ENCODE measurements at places on chromosomes 5 and 9.

DNA sequence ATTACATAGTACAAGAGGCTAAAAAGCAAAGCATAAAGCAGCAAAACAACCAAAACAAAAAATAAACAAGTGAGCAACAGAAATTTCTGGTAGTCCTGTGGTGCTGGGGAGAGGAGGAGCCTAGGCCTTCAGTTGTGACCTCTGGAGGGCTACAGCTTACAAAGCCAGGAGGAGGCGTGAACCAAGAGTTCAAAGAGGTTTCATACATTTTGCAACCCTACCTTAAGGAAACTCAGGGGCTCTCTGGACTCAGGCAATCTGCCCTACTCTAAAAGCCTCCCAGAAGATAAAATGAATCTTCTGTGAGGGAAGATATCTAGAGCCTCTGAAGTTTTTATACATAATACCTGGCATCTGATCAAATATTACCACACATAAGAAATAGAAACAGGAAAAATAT is 187.4 kb downstream of the AGTPBP1 start:
- no peak for DNase-seq

DNA sequence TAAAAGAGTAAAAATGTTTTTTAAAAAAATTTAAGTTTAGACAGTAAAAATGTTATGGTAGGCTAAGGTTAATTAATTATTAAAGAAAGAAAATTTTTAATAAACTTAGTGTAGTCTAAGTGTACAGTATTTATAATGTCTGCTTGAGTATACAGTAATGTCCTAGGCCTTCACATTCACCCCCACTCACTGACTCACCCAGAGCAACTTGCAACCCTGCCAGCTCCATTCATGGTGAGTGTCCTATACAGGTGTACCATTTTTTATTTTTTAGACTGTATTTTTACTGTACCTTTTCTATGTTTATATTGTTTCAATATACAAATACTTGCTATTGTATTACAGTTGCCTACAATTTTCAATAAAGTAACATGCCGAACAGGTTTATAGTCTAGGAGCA is 234.1 kb downstream of the AUH start:
- no peak for DNase-seq

- no peak for DNase-seq
These were observed 2.8 kb downstream of the TICAM2 start for GRCh38 chr5:115599502-115599901.

- peak; percentile 89 for DNase-seq
These were observed at the start of gene CKMT2 for GRCh38 chr5:81233080-81233634. TSS of gene CKMT2 (plus strand) at chr5:81233322. CDS start at chr5:81251133, 17,811 bp downstream.

DNA sequence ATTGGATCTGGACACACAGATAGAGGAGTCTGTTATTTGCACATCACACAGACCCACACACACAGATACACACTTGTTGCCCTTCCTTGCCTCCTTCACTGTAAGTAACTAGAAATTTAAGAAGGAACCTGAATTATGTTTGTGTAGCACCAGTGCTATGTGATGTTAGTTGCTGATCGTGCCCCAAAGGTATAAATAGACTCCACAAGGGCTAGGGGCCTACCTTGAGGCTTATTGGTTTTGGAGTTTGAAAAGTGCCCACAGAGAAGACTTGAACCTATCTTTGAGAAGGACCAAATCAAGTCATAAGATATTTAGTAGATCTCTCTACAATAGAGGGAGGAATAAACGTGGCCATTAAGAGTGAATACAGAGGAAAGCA is 8.8 kb upstream of the TGFBI start:
- no peak for DNase-seq

GRCh38 chr5:141864371-141865370 is 13.5 kb downstream of the PCDH1 start:
- DNase-seq, result no peak

- no peak for DNase-seq
These were observed 54.4 kb upstream of the FABP6 start for GRCh38 chr5:160174780-160175437.

DNA sequence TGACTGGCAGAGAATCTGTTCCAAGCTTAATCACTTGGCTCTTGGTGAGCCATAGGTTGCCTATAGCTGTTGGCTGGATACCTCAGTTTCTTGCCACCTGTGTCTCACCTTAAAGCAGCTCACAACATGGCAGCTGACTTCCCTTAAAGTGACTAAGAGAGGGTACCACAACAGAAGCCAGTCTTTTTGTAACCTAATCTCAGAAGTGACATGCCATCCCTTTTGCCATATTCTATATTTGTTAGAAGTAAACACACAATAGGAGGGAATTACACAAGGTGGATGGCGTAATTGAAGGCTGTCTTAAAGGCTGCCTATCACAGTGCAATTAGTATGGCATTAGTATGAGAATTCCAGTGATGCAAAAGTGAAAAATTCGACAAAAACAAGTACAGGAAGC is 28.1 kb downstream of the NIPBL start:
- no peak for DNase-seq

DNA sequence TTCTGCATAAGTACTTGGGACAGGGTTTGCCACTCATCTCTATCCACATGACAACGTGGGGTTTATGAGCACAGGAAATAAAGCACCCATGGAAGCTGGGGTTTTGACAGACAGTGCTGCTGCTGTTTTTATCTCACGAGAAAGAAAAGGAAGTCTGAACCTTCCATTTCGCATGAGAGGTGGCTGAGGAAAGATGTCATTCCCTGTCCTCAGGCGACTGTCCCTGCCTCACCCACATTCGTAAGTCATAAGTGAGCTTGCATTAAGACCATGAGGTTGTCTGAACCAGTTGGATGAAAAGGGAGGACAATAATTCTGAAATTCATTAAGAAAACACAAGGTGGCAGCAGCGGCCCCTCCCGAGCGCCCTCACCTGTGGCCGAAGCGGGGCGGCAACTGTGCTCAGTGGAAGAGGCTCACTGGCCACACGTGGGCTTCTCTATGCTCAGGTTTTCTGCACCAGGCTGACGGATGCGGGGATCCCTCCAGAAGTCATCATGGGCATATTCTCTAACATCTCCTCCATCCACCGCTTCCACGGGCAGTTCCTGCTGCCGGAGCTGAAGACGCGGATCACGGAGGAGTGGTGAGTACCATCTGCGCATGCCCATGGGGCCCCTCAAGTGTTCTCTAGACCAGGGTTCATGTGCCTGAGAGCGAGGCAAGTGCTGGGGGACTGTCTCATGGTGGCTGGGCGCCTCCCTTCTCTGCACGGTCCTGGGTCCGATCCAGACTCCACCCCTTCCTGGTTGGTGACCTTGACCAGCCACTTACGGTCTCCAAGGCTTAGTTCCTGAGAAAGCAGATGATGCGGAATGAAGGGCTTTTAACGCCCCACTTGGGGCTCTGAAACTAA is 54.7 kb upstream of the SUSD3 start:
- DNase-seq, result peak; percentile 87

GRCh38 chr9:133986774-133987445 is 5.2 kb downstream of the VAV2 start:
- DNase-seq, result peak; percentile 23

DNA sequence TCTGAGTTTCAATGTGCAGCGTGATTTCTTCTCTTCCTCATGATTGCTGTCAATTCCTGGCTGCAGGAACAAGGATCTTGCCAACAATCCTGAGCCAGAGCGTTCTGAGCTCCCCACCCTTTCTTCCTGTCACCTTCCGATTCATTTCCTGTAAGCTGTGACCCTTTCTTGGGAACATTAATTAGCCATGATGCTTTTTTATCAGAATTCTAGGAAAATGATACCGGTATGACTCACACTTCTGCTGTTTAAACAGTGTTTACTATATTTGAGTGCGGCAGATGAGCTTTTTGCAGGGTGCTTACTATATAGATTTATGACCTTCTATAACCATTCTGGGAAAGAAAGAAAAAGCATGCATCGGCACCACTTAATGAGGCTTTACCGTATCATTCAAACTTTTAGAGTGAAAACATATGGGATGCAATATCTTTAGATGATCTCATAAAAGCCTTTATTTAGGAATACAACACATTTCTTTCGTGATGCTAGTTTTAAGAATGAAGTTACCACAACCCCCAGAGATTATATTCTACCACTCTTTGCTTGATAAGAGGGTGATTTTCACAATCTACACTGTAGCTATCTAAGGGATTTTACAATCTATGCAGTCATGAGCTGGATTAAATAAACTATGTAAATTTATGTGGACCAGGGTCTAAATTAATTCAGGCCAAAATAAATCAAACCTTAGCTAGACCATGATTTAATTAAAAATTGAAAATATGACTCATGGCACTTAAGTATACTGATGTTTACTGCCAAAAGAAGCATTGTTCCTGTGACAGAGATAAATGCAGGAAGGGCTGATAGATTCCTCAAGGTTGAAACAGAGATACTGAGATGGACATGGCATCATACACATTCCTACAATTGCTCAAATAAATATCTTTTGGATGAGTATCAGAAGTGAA is 38.0 kb upstream of the OSMR start:
- no peak for DNase-seq

- DNase-seq, result no peak
These were observed 170.0 kb upstream of the GDNF start for GRCh38 chr5:38009749-38010358.

GRCh38 chr9:136964171-136964689 is 12.2 kb downstream of the LCN12 start:
- no peak for DNase-seq

- no peak for DNase-seq
These were observed 25.9 kb downstream of the MTRR start for GRCh38 chr5:7894860-7895259.

GRCh38 chr5:158324236-158324635 is 465.3 kb upstream of the CLINT1 start:
- no peak for DNase-seq

GRCh38 chr9:15374825-15375224 is 47.9 kb upstream of the SNAPC3 start:
- DNase-seq, result no peak

GRCh38 chr5:135609981-135610380 is 31.2 kb upstream of the CXCL14 start:
- no peak for DNase-seq

GRCh38 chr9:125317704-125318103 is 56.1 kb downstream of the GAPVD1 start:
- no peak for DNase-seq

GRCh38 chr5:1509346-1510085 is 14.2 kb downstream of the LPCAT1 start:
- peak; percentile 56 for DNase-seq

DNA sequence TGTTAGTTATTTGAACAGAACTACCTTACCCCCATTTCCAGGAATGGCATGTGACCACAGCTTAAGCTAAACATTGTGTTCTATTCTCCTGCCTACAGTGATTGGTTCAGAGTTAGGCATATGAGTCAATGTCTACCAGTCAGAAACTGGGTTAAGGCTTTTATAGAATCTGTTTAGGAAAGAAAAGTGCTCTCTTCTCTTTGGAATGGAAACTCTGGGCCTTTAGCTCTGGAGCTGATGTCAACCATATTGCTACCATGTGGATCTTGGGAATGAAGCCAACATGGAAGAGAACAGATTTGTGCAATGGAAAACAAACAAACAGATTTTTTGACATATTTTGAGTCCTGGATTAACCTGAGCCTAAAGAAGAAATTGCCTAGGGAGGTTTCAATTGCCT is 488.9 kb upstream of the TNC start:
- no peak for DNase-seq

DNA sequence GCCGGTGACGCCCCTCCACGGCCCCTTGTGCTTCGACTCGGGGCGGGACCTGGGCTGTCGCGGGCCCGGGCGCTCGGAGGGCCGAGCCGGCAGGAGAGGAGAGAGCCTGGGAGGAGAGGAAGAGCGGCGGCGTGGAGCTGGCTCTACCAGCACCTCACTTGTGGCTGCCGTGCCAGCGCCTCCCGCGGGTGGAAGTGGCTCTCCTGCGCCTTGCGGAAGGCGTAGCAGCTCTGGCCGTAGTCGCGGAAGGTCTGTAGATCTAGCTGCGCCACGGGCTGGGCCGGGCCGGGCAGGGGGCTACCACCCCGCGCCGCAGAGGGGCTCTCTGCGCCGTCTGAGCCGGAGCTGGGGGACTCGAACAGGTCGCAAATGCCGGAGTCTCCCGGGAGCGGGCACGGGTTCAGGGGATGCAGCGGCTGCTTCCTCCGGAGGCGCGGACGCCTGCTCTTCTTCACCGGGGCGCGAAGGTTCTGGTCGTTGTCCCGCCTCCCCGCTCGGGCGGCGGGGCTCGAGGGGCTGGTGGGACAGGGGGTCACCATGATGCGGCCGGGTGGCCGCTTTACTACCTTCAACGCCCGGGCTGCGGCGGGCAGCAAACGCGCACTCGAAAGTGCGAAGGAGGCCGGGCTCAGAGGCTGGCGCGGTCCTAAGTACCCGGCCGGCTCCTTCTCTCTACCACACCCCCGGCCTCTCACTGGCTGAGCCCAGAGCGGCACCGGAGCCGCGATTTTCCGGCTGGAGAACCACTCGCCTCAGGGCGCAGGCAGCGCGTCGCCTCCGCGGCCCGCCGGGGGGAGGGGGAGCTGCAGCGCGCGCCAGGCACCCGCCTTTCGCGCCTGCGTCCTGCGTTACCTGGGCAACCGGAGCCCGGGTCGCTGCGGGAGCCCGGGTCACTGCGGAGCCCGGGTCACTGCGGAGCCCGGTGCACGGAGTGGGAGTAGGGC is at the start of gene CCNO:
CCNO (minus strand) TSS at position 624 of the 944 bp plus-strand sequence; CDS start at position 539, 85 bp downstream.
- peak; percentile 81 for DNase-seq

DNA sequence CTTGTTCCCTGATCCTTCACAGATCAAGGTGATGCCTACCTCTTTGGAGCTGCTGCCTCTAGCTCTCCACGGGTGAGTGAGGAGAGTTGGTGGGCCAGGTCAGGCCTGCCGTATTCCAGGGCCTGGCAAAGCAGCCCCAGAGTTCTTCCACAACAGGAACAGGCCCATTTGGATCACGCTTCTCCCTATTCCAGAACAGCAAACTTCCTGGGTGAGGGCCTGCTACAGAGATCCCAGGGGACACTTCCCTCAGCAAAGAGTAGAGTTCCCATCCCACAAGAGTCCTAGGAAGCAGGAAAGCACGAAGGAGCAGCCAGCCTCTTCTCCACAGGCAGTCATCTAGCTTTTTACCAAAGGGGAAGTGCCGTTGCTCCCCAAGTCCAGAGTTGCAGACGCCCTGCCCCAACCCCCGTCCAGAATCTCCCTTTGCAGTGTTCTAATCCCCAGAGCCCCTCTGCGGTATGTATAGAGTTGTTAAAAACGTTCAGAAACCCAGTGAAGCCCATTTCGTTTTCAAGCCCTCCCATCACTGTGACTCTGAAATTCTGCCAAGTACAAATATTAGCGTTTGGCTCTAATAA is 9.3 kb upstream of the DNAJB5 start:
- no peak for DNase-seq

DNA sequence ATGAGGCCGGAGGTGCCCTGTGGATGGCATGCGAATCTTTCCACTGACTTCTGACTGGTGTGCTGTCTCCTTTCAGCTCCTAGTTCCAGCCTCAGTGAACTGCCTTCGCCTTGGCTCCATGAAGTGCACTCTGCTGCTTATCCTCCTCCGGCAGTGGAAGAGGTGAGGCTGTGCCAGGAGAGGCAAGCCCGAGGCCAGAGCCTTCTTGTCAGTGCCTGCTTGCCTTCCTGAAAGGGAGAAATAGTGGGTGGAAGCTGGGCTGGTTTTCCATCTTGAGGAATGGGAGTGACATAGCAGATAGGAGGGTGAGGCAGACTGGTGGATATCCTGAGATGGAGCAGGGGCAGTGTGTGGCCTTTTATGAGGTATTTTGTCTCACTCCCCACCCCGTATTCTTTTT is 29.7 kb downstream of the SH3GLB2 start:
- no peak for DNase-seq

GRCh38 chr5:96924016-96924443 is 11.8 kb upstream of the LNPEP start:
- no peak for DNase-seq
